ENCODE measurements at places on chromosomes 4 and X.

GRCh38 chrX:20515841-20516461 is 249.2 kb upstream of the RPS6KA3 start:
- DNase-seq, result peak; percentile 87

DNA sequence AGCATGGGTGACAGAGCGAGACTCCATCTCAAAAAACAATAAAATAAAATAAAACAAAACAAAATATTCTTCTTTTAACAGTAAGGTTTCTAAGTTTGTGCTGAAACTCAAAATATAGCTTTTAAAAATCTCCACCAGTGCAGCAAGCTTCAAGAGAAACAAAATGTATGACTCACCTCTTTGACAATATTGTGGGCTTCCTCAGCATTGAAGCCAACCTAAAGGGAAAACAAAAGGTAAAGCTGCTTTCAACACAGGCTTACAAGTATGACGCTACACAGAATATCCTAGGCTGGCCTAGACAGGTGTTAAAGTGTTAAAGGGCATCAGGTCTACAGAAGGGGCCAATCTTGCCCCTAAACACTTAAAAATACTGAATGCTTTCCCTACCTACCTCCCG is 1.2 kb downstream of the DYNLT3 start:
- no peak for DNase-seq

GRCh38 chr4:149914119-149915115 is 98.8 kb upstream of the IQCM start:
- DNase-seq, result peak; percentile 67

- DNase-seq, result no peak
Observed at GRCh38 chrX:135973025-135973547, 702 bp downstream of the MMGT1 start.

DNA sequence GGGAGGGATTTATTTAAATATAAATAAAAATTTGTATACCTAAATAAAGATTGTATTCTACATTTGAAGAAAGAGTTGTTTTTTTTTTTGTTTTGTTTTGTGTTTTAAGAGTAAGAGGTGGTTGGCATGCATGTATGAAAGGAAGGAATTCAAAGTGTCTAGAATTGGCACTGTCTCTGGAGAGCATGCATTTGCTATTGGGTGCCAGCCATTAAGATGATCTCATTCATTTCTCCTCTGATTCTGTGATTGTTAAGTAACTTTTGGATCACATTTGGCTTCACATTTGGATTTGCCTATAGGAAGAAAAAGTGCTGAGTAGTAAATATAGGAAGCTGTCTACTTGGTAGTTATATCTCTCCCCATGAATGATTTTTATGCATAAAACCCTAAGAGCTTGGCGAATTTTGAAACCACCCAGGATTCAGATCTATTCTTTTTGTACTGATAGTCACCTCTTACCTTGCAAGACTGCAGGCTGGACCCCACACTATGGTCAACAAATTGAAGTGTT is 7.8 kb upstream of the BOD1L1 start:
- DNase-seq, result no peak

GRCh38 chrX:4622486-4623167 is 909.2 kb upstream of the PRKX start:
- no peak for DNase-seq

DNA sequence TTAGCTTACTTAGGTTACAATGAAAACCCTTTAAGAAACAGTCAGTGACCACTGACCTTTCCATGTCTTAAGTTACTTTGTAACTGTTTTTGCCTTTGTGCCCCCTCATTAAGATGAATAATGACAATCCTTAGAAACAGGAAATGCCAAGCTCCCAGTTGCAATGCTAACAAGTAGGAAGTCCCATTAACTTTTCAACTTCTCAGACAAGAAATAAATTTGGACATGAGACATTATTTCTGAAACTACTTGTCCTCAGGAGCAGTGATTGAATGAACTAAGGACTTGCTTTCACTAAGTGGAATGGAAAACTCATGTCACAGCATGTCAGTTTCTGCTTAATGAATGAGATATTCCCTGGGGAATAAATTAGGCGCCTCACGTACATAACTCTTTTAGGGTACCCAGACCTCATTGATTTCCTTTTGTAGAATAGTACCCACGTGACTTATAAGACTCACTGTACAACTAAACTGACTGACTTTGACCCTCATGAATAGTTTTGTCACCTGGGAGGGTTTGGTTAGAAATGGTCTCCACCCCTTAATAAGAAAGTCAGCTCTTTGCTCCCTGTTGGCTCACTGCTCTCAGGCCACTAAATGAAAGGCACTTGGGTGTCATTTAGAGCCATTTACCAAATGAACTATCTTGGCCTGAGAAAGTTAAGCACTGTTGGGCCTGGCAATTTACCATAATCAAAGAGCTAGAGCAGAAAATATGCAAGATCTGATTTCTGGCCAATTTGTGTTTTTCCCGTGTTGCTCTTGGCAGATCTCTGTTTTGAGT is 383.9 kb downstream of the RPA4 start:
- peak; percentile 13 for DNase-seq

GRCh38 chr4:19327364-19327763 is 924.3 kb upstream of the SLIT2 start:
- peak; percentile 38 for DNase-seq
